NCI-H526 (cell line): ENCODE measurements at places on chromosomes 6 and 20.

GRCh38 chr6:31768363-31769257 lies 6.2 kb downstream of the SAPCD1 start:
- DNase-seq, result no peak

GRCh38 chr20:32189123-32189410 lies 18.5 kb downstream of the PLAGL2 start:
- no peak for DNase-seq

GRCh38 chr6:45637611-45638257 lies 260.0 kb upstream of the SUPT3H start:
- no peak for DNase-seq

GRCh38 chr20:9258901-9259300 lies 190.0 kb downstream of the PLCB4 start:
- DNase-seq, result no peak

DNA sequence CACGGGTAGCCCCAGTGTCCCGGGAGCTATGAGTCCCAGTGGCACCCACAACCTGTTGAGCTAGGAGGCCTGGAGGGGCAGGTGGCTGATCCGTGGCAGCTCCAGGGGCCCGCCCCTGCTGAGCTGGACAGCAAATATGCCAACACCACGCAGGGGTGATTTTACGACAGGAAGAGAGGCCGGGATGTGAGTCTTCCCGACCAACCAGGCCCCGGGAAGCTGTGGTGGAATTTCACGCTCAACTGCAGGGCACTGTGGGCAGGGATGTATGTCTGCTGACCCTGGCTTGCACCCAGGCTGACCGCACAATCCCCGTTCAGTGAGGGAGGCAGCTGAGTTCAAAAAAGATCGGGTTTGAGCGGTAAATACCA lies 183.9 kb downstream of the ERMARD start:
- DNase-seq, result no peak

GRCh38 chr6:100465701-100466409 lies 1.1 kb upstream of the SIM1 start:
- no peak for DNase-seq

DNA sequence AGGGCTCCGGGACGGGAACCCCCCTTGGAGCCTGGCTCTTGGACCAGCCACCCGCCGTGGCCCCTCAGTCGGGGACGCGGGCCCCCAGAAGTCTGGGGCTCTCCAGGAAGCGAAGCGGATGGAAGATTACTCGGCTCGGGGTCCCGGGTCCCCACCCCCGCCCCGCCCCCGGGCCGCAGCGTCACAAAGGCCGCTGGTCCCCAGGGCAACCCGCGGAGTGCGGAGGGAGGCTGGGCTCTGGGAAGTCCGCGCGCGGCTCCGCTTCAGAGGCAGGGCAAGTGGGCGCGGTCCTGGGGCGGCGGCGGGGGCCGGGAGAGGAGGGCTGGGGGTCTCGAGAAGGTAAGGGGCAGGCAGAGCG lies at the start of gene FNDC11:
TSS of gene FNDC11 (plus strand) at position 227 of the 358 bp plus-strand sequence. CDS start 1,505 bp downstream, outside the sequence.
- DNase-seq, result no peak

- DNase-seq, result no peak
These were observed 312.3 kb downstream of the CDC5L start for GRCh38 chr6:44699851-44700250.

GRCh38 chr20:61560361-61560853 lies 308.3 kb downstream of the CDH4 start:
- DNase-seq, result no peak

- DNase-seq, result no peak
These were observed 486.0 kb downstream of the MAFB start for GRCh38 chr20:40203032-40203431.

GRCh38 chr6:75505424-75505823 lies 11.8 kb upstream of the FILIP1 start:
- peak; percentile 86 for DNase-seq

DNA sequence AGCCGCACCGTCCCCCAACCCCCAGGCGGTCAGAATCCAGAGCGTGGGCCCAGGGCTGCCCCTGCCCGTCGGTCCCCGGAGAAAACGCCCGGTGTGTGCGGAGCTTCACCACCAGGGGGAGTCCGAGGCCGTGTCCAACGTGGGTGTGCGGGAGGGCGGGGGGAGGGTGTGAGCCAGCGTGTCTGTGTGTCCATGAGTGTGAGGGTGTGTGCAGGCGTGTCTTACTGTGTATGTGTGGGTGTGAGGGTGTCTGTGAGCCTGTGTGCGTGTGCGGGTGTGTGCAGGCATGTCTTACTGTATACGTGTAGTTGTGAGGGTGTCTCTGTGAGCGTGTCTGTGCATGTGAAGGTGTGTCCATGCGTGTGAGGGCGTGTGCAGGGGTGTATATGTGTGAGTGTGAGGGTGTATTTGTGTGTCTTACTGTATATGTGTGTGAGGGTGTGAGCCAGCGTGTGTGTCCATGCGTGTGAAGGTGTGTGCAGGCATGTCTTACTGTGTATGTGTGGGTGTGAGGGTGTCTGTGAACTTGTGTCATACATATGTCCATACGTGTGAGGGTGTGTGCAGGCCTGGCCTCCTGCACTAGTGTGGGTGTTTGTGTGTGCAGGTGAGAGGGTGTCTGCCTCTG lies 24.6 kb upstream of the GATA5 start:
- peak; percentile 88 for DNase-seq

GRCh38 chr6:32337186-32337805 lies 34.4 kb downstream of the TSBP1 start:
- no peak for DNase-seq

- no peak for DNase-seq
These were observed 159.3 kb downstream of the CD83 start for GRCh38 chr6:14276667-14277404.

GRCh38 chr6:157366648-157367047 lies 14.3 kb upstream of the ZDHHC14 start:
- no peak for DNase-seq

DNA sequence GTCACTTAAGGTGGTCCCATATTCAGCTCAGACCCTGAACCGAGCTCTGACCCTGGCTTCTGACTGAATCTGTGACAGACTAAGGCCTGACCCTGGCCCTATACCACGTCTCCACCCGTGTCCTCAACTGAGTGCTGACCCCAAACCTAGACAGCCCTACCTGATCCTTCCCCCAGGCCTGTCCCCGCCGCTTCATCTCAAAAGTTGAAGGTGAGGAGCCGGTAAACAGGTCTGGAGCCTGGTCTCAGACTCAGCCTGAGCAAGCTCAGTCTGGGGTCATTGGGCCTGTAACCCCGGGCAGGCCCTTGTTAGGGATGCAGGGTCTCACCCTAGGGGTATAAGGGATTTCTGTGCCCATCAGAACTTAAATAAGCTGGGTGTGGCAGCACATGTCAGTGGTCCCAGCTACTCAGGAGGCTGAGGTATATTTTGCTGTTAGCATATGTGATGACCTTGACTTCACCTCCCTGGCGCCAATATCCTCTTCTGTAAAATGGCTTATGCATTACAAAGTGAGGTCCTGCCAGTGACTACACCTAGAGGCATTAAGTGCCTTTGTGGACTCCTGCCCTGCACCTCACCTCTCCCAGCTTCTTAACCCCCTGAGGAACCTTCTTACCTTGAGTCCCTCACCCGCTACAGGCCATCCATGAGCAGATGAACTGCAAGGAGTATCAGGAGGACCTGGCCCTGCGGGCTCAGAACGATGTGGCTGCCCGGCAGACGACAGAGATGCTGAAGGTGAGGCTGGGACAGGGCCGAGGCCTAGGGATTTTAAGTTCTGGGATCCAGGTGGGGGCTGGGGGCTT lies 20.0 kb downstream of the RBCK1 start:
- no peak for DNase-seq

DNA sequence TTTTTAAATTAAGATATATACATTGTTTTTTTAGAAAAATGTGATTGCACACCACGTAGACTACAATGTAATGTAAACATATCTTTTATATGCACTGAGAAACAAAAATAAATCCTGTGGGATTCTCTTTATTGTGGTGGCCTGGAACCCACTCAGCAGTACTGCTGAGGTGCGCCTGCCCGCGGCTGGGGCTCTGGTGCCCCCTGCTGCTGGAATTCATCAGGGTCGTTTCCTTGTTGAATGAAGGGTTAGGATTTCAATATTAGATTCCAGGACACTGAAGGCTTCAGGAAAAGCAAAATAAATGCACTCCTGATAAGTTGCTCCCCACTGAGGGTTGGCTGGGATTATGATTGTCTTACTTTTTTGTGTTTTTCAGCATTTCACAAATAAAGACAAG lies 175.8 kb upstream of the GGTLC1 start:
- DNase-seq, result no peak

DNA sequence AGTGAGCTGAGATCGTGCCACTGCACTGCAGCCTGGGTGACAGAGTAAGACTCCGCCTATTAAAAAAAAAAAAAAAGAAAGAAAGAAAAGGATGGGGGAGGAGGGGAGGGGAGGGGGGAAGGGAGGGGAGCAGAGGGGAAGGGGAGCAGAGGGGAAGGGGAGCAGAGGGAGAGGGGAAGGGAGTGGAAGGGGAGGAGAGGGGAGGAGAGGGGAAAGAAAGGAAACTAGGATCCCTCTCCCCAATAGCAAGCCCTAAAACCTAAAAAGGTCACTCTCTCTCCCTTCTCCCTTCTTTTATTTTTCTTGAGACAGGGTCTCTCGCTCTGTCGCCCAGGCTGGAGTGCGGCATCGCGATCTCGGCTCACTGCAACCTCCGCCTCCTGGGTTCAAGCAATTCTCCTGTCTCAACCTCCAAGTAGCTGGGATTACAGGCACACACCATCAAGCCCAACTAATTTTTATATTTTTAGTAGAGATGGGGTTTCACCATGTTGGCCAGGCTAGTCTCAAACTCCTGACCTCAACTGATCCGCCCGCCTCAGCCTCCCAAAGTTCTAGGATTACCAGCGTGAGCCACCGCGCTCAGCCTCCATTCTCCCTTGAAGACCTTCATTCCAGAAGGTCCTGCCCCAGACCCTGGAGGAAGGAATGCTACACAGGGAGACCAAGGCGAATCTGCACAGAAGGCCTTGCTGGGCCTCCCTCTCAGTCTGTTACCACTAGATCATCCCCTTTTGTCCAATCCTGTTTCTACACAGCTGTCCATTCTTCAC lies 45.8 kb upstream of the PIM1 start:
- DNase-seq, result no peak

DNA sequence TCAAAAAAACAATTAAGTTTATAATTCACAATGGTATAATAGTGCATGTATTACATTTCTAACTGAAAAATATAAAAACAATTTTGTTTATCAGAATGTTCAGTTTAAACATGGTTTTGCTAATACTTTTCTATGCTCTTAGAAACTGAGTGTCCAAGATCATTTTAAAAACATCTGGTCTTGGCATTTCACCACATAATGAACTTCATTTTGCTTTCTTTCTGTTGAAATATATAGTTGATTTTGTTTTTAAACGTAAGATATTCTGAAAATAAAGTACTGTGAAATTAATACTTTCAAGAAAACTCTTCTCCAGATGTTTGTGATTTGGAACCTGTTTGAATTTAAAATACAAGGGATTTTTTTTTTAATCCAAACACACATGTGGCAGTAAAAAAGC lies 264.4 kb downstream of the COL12A1 start:
- no peak for DNase-seq

DNA sequence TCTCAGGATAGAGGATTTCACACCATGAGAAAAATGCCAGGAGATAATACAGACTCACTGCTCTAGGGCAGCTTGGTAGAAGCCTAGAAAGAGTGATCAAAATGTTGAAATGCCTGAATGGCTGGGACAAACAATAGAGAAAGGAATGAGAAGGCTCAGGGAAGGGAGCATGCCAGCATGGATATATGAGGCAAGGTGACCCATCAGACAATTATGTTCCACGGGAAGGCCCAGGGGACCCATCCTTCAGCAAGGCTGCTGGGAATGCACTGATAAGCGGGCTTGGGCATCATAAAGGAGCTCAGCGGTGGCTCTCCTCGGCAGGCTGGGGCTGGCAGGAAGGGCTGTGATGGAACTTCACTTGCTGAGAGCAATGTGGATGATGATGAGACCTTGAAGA lies 12.2 kb downstream of the HEBP2 start:
- DNase-seq, result no peak

GRCh38 chr6:63269470-63269869 lies 50.3 kb downstream of the LGSN start:
- DNase-seq, result no peak

GRCh38 chr6:54698974-54699373 lies 147.6 kb upstream of the FAM83B start:
- DNase-seq, result no peak

DNA sequence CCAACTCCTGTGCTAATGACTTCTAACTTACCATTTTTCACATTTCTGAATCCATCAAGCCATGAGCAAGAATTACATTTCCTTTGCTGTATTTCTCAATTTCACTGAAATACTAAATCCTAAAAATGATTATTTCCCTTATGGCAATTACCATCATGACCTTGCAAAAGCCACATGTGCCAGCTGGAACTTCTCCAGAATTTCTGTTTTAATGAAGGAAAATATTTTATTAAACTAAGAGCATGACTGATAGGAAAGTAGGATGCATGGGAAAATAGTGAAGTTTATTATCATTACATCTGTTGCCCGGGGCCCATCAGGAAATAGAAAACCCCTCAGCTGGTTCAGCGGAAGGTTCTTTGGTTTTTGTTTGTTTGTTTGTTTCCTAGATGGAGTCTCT lies 14.4 kb upstream of the TMEM242 start:
- DNase-seq, result no peak

DNA sequence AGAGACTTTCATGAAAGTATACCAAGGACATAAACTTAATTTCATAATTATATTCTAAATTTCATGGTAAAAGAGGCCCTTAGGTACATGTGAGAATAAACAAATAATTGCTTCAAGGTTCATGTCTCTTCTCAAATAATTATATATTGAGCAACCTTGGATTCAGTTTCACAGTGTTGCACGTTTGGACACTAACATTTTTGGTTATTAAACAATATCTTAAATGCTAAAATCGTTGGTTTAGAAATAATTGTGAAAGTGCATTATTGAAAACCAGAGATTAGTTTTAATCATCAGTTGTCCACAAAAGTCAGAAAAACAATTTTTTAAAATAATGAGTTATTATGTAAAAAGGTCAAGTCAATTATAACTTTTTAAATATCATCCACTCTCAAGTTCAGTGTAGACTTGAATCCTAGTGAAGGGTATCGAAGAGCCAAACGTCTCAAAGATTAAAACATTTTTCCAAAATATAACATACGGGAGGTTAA lies 227.1 kb upstream of the DEFB112 start:
- DNase-seq, result no peak

GRCh38 chr20:62664019-62664971 lies 22.0 kb downstream of the SLCO4A1 start:
- no peak for DNase-seq

DNA sequence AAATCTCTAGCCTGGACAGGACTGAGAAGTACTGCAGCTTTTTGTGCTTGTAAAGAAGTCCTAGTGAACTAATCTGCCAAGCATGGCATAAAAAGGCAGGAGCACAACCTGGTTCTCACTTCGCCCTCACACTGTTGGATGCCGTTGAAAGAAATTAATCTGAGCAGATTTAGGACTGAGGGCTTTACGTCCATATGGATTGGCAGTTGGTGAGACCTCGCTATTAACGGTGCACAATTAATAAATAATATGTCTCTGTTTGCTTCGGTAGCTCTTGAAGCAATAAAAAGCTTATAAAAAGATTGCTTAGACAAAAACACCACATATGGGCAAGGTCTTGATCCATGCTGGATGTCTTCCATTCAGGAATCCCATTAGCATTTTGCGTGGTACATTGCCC lies 185.6 kb upstream of the EPHA7 start:
- no peak for DNase-seq

- no peak for DNase-seq
These were observed 63.6 kb downstream of the CBFA2T2 start for GRCh38 chr20:33553516-33553915.

- DNase-seq, result no peak
These were observed 124.2 kb upstream of the GMDS start for GRCh38 chr6:2369606-2370005.
